Activated gamma-delta T cell treated with Interleukin-2 at 50 U/mL for 16 hours (primary cell): ENCODE measurements at places on chromosomes 2 and 18.

DNA sequence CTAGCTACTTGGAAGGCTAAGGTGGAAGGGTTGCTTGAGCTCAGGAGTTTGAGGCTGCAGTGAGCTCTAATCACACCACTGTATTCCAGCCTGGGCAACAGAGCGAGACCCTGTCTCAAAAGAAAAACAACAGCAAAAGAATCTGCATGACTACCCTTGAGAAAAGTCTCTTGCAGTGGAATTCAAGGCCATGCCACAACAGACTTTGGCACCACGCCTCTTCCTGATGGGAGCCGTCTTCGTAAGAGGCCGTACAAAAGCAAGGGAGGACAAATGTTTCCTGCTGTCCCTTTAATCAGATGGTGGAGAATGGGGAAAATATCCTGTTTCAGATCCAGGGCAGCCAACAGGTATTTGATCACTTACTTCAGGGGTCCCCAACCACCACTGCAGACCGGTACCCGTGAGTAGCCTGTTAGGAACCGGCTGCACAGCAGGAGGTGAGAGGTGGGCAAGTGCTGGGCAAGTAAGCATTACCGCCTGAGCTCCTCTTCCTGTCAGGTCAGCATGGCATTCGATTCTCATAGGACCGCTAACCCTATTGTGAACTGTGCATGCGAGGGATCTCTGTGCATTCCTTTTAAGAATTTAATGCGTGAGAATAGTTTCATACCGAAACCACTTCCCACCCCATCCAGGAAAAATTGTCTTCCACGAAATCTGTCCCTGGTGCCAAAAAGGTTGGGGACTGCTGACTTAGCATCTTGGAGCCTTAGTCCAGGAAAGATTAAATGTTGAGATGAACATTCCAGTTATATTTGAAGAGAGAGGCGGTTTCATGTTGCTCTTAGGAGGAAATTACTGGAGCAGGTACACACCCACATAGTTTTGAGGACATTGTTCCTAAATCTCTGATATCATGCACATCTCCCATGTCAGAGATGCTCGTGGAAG is 94.4 kb upstream of the XPO1 start:
- DNase-seq = no peak

- no peak for DNase-seq
Measured at GRCh38 chr2:227933884-227934283, 62.5 kb downstream of the DAW1 start.

- no peak for DNase-seq
Measured at GRCh38 chr18:77093067-77093430, 39.5 kb downstream of the MBP start.

DNA sequence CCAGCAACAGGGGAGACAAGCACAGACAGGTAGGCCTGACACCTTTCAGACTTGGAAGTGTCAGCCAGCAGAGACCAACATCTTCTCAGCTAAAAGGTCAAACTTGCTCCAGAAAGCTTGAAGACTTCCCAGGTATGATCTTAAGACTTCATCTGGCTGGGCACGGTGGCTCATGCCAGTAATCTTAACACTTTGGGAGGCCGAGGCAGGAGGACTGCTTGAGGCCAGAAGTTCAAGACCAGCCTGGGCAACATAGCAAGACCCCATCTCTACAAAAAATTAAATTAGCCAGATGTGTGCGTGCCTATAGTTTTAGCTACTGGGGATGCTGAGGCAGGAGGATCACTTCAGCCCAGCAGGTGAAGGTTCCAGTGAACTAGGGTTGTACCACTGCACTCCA is 39.0 kb upstream of the SPRED2 start:
- DNase-seq = no peak

DNA sequence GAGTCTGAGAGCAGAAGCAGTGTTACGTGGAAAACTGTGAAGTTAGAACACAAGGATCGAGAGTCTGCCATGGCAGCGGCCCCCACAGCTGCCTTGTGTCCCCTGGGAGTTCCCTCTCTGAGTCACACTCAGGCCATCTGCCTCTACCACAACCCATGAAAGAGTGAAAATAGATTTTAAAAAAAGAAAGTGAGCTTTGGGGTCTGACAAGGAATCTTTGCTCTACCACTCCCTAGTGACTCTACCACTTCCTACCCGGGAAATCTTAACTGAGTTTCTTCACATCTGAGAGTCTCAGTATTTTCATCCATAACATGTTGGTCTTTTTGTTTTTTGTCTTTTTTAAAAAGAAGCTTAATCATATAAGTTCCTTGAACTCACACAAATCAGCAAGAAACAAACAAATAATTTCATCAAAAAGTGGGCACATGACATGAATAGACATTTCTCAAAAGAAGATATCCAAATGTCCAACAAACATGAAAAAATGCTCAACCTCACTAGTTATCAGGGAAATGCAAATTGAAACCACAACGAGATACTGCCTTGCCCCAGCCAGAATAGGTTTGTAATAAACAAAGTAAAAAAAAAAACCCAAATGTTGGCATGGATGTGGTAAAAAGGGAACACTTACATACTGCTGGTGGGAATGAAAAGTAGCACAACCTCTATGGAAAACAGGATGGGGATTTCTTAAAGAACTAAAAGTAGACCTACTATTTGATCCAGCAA is 2.4 kb upstream of the MSGN1 start:
- DNase-seq = no peak

DNA sequence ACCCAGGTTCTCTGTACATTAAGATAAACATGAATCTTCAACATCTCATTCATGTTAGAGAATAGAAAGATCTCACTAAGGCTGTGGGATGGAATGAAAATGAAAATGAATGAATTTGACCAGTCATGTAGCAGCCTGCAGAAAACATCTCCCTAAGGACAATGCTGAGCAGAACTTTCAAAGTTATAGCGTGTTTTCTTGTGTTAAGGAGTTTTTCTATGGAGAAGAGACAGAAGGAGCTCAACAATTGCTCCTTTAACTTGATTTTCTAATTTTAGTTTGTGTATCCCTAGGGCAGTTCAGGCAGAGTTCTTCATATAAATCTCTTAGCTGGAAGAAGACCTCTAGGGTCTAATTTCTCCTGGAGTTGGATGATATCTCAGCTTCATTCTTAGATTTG is 45.2 kb upstream of the PDCL3 start:
- DNase-seq = no peak

GRCh38 chr2:147365622-147366021 is 479.2 kb upstream of the ACVR2A start:
- DNase-seq = no peak

DNA sequence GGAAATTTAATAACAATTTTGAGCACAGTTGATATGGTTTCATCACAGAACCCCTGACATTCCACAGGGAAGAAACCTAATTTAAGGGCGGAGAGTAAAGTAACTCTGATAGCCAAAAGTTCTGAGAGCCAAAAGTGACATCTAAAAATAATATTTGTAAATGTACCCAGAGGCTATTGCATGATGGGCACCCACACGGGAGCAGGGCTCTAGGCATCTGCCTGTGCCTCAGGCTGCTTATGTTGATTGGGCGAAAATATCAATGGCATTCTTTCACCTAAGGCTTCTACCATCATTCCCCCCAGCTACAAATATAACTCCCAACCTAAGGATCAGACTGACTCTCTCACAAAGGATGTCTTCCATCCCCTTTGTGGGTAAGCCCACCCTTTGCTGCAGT is 54.1 kb upstream of the PTPRM start:
- no peak for DNase-seq

DNA sequence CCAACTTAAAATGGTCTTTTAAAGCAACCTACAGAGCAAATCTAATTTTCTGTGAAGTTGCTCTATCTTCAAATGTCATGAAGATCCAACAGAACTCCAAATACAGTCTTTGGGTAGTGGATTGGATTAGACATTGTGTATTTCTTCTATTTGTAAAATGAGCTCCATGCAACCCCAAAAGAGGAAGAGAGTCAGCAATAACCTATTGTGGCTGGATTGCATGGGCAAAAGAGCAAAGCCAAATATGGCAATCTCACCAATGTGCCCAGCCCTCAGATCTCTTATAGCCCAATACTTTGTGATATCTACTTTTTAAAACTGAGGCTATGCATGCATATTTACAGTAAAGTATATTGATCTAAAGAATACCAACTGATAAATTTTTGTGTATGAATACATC is 146.3 kb downstream of the TXNL1 start:
- DNase-seq = no peak

DNA sequence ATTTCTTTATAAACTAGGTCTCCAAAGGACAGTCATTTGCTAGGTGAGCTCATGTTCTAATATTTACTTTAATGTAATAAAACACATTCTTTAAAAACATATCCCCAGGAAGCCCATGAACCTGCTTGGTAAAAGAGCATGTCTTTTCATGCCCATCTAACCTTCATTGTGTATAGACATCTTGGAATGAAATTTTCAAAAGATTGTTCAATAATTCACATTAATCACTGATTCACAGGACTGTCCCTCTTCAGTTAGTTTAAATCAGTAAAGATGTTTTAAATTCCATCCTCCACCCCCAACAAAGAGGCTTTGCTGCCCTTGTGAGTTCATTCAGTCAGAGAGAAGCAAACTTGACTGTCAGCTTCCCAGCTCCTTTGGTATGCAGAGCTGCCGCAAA is 633.4 kb upstream of the CELF4 start:
- no peak for DNase-seq

- DNase-seq = no peak
Measured at GRCh38 chr2:44736270-44736942, 205.1 kb upstream of the SIX3 start.

- DNase-seq = no peak
Measured at GRCh38 chr2:132478461-132479105, 62.0 kb downstream of the GPR39 start.

DNA sequence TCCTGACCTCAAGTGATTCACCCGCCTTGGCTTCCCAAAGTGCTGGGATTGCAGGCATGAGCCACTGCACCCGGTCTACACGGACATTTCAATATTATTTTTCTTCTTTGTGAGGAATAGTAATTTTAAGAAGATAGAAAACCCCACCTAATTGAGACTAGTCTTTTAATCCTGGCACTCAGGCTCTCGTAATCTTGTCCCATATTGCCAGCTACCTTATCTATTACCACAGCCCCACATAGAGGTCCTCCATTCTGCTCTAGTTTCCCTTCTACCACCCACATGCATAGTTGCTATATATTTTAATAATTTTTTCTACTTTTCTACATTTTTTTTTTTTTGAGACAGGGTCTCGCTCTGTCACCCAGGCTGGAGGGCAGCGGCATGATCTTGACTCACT is 9.5 kb upstream of the USP14 start:
- DNase-seq = no peak

DNA sequence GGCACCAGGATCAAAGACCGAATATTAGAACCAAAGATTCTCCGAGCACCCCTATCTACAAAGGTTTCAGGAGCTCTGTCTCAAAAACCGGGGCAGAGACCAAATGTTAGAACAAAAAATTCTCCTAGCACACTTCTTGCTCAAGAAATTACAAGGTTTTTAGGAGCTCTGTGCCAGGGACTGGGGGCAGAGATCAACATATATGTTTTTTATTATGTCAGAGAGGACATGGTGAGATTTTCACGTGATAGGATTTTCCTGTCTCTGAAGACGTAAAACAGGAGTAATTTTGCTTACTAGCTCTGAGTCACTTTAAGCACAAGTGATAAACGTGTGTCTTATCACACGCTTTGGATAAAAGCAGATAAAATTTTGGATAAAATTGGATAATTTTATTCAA is 34.8 kb upstream of the ODC1 start:
- no peak for DNase-seq

GRCh38 chr18:22739061-22739642 is 194.0 kb upstream of the RBBP8 start:
- no peak for DNase-seq

DNA sequence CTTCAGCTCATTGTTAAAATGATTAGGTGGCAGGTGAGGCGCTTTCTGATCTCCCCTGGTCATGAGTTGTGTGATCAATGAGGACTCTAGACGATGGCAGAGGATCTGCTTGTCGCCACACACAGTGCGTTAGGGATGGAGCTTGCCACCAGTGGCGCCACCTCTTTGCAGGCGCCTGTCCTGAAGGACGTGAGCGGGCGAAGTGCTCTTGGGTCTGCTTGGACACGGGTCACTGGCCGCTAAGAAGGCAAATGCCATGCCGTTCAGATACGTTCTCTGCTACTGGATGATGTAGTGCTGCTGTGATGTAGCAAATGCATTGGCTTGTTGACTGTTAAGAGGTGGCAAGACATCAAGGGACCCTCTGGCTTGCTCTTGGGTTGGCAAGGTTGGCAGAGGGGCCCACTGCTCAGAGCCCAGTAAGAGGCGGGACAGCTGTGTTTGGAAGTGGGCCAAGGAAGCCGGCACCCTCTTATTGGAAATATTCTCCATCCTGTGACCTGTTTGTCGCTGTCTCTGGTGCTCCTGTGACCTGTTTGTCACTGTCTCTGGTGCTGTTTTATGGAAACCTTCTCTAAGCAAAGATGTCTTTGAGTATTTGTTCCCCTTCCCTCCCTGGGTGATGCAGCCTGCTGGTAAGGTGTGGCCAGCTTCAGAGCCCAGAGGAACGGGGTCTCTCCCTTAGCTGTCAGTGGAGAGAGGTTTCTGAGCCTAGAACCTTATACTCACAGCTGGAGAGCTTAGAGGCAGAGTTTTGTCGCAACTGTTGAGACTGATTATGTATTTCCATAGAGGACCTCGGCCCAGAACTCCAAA is 14.6 kb downstream of the LDLRAD4 start:
- no peak for DNase-seq

DNA sequence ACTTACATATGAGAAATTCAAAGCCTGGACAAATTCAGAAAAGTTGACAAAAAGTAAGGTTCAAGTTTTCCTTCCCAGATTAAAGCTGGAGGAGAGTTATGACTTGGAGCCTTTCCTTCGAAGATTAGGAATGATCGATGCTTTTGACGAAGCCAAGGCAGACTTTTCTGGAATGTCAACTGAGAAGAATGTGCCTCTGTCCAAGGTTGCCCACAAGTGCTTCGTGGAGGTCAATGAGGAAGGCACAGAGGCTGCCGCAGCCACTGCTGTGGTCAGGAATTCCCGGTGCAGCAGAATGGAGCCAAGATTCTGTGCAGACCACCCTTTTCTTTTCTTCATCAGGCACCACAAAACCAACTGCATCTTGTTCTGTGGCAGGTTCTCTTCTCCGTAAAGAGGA is 17.0 kb downstream of the SERPINB8 start:
- no peak for DNase-seq

DNA sequence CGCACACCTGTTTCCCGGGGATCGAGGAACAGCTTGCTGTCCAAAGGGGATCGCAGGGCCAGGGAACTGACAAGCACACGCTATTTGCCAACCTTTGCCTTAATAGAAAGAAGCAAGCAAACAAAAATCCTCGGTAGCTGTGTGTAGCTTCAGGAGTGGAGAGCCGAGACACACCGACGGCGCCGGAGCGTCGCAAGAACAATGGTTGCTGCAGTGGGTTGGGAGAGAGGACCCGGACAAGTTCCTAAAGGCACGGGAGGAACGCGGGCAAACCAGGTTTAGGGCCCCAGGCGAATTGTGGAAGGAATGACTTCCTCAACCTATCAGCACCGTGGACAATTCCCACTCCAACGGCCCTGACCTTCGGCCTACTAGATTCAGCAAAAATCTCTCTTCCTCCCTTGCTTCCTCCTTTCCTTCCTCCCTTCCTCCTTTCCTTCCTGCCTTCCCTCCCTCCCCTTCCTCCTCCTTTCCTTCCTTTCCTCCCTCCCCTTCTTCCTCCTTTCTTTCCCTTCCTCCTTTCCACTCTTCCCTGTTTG is 4.9 kb upstream of the NEUROD1 start:
- no peak for DNase-seq
